ENCODE measurements at places on chromosomes 2 and 18. TPM values are rescaled to one million over a fixed set of nuclear protein-coding genes. Genes with fewer than 3 reads are reported as not detected.

GRCh38 chr2:10083692-10084211, 3.5 kb upstream of the CYS1 start:
- no peak for DNase-seq

PFN4 gene
- 1.1 TPM for total RNA-seq

DNA sequence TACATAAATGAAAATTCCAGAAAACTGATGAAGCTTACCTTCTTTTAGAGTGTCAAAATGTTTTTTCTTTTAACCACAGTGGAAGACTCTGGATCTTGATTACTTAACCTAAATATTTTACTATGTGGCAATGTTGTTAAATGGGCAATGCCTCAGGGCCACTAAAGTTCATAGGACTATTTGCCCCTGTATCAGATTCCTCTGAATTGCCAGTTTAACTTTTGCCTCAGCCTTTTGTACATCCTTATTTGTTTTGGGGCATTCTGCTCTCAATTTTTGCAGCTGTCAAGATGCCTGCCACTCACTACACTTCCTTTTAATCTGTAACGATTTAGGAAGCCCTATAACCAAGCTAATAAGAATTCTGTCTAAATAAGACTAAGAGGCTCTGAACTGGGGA, 31.7 kb upstream of the SERTAD2 start:
- no peak for DNase-seq

GRCh38 chr2:219369447-219369861, 18.3 kb downstream of the DNPEP start:
- DNase-seq, result peak; percentile 57

GRCh38 chr2:9095690-9096089, 92.2 kb upstream of the MBOAT2 start:
- peak; percentile 70 for DNase-seq

- no peak for DNase-seq
These were observed 3.5 kb upstream of the NAGK start for GRCh38 chr2:71064754-71065621.

DNA sequence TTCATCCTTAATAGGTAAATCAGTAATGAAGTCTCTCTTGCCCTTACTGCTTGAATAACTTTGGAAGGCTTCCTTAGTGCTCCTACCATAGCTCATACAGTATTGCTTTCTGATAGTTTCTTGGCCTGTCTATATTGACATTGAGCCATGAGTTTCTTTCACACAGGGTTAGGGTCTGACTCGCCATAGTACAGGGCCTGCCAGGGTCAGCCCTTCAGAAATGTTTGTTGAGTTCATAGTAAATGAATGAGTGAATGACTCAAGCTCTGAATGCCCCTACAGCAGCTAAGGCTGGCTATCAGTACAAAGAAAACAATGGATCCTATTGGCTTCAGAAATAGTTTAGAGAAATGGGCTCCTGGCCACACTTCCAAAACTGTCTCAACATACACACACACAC, 65.0 kb upstream of the LRATD1 start:
- no peak for DNase-seq

DNA sequence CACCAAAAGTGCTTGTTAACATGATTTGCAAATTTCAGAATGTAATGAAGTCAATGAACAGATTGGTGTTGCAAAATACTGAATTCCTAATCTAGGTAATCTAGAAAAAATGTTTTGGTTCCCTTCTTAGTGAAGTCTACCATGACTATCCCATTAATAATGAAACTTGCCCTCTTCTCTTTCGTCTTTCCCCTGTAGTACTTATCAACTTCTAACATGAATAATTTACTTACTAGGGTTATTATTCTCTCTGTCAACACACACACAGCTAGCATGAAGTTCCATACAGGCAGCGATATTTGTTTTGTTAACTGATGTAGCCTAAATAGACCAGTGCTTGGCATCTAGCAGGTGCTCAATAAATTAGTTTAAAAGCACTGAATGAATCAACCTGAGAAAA, 160.2 kb downstream of the NCK2 start:
- no peak for DNase-seq

GRCh38 chr2:182522405-182522896, 95.6 kb upstream of the PDE1A start:
- DNase-seq, result no peak

MRPL44 gene
- total RNA-seq, result 29.5 TPM

DNA sequence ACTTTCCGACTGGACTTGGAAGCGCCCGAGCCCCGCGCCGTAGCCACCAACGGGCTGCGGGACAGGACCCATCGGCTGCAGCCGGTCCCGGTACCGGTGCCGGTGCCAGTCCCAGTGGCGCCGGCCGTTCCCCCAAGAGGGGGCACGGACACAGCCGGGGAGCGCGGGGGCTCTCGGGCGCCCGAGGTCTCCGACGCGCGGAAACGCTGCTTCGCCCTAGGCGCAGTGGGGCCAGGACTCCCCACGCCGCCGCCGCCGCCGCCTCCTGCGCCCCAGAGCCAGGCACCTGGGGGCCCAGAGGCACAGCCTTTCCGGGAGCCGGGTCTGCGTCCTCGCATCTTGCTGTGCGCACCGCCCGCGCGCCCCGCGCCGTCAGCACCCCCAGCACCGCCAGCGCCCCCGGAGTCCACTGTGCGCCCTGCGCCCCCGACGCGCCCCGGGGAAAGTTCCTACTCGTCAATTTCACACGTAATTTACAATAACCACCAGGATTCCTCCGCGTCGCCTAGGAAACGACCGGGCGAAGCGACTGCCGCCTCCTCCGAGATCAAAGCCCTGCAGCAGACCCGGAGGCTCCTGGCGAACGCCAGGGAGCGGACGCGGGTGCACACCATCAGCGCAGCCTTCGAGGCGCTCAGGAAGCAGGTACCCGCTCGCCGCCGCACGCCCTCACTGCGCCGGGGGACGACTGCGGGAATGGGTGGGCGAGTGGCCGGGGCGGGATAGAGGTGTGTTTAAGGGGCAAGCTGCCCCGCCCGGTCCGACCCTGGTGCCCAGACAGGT, 713 bp downstream of the ATOH8 start:
- no peak for DNase-seq

DNA sequence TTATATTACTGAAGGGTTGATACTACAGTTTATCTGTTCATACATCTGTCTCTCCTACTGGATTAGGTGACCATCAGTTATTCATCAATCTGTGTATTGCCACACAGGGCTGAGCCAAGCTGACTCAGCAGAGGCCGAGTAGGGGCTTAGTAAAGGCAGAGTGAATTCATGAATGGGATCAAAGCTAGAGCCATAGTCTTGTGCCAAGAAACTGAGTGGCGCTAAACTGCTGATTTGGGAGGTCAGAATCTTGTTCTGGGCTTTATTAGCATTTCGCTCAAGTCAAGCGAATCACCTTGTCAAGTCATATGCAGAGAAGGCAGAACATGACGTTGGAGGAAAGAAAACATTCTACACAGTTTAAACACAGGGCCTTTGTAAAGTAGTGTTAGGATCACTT, 34.1 kb downstream of the SOCS6 start:
- no peak for DNase-seq

DNA sequence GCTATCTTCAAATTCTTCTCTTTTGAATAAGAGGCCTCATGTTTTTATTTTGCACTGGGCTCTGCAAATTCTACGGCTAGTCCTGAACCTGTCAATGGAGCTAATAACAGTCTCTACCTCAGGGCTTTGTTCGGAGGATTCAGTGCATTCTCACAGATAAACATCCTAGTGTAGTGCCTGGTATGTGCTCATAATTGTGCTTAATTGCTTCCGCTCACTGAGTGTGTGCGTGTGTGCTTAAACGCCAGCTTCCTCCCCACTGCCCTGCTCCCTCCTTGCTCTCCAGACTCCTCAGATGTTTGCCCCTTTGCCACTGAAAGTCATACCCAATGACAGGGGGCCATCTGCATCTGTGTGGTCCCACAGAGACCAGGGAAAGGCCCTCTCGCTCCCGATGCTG, 6.7 kb downstream of the GYPC start:
- DNase-seq, result no peak

CCDC138 gene
- total RNA-seq, result 1.6 TPM

DNA sequence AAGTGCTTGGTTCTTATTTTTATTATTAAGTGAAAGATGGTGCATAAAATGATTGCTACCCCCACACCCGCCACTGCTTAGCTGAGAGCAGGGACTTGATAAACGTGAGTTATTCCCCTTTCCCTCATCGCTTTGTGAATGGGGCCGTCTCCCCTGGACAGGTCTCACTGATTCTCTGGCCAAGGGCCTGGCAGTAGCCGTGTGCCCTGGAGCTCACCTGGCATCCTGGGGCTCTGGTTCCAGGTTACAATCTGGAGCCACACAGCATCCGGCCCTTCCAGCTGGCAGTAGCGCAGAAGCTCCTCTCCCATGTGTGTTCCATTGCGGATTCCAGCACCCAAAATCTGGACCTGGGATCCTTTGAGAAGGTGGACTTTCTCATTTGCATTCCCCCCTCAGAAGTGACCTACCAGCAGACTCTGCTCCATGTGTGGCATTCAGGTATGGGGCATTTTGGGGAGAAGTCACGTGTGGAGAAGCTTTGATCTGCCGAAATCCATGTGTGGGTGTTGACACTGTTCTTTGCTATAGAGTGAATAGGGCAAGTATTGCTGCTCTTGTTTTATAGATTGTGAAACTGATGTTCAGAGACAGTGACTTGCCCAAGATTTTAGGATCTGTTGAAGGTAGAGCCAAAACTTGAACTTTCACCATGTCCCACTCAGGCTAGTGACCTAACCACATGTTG, 63.8 kb downstream of the GREB1 start:
- DNase-seq, result no peak

DNA sequence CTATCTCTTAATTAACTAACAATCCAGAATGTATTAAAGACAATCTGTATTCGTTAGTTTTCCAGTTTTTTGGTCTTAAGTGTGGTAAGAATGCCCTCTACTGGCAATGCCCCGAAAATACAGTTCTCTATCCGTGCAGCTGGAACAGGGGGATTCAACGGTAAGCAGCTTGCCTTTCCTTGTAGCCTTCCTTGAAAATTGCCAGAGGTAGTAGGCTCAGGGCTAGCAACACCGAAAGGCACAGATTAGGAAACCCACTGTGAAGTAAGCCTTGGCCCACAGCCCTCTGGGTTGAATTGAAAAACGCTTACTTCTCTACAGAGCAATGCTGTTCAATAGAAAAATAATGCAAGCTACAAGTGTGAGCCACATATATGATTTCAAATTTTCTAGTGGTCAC, 17.1 kb upstream of the VPS4B start:
- DNase-seq, result no peak

DNA sequence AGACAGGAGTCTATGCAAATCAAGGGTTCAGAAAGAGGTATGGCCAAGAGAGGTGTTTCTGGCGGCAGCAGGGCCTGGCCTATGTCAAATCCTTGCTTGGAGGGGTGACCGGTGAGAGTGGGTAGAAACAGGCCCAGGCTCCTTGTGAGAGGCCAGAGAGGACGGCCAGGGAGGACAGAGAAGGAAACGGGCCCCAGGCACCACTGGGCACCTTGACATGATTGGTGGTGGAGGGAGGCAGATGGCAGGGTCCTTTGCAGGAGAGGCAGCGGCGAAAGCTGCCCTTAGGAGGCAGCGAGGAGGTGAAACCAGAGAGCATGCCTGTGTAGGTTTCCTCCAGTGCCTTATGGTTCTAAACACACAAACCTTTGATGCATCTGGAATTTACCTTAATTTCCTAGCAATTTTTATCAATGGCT, 6.2 kb downstream of the RAMP1 start:
- no peak for DNase-seq

CFAP221 gene
- total RNA-seq, result 0.97 TPM

DNA sequence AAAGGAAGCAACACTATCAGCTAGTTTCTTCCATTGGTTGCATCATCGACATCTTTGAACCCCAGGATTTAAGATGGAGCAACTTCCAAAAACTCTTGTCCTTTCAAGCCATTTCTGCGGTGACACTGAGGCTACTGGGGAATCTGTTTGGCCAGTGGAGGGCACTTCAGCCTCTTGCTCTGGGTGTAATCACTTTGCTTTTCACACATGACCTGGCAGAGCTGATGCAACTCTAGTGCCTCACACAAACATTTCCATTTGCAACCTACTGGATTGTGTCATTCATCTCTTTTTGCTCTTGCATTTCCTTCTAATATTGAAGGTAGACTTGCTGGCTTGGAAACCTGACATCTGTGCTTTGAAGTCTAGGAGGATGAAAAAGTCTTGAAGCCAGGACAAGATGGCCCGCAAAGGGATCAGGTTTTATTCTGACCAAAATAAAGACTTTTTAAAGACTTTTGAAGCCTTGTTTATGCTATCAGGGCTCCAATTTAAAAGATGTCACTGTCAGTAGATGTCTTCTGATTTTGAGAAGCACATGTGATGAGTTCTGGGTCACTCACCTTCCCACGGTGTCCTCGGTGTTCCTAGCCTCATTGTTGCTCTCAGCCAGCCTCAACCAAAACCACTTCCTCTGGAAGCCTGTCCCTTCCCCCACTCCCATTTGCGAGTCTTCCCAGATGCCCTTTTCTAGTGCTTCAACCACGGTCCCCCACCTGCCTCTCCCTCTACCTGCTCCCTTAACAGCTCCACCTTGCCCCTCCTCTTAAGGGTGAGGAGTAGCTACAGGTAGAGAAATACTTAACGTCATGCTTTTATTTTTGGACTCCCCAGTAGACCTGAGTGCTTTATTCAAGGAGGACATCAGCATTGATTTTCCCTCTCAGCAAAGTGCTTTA, 69.7 kb upstream of the KCNE4 start:
- peak; percentile 46 for DNase-seq

GRCh38 chr2:104410136-104410535, 443.8 kb upstream of the POU3F3 start:
- DNase-seq, result no peak

GIGYF2 gene
- 57.4 TPM for total RNA-seq

ERMN gene
- total RNA-seq, result not detected

DNA sequence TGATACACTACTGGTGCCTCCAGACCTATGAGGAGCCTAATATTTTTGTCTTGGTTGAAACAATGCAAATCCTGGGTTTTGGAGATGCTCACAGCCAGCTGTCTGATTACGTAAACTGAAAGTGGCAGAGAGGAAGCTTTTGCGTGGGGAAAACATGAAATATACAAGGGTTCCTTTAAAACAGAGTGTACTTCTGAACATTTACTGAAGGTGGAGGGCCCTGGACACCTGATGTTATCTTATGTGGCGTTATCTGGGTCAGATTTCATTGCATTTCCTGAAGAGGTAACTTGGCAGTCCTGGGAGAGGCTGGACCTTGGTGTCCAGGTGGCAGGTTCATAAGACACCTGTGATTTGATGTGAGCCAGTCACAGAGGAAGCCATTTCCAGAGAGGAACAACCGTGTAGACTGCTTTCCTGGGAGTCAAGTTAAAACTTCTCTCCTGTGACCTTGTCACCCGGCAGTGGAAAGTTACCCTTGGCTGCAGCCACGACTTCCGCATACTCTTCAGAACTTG, 105.0 kb downstream of the NEDD4L start:
- no peak for DNase-seq

DNA sequence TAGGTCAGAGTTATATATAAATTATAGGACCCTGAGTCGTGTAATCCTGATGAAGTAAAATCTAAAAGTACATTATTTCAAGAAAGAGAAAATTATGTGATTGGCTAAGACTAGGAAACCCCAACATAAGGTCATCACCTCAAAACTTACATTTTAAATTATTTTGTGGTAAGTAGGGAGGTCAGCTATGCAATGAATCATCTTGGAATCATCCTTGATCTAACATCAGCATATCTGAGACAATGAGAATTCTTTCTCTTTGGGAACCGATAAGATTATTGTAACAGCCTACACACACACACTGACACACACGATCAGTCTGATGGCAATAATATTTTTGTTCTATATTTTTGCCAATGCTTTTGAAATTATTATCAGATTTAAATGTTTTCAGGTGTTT, 904.8 kb upstream of the CHAC2 start:
- no peak for DNase-seq

TRAPPC12 gene
- 86.3 TPM for total RNA-seq

GRCh38 chr2:207875473-207876212, 105.9 kb upstream of the FZD5 start:
- no peak for DNase-seq

GRCh38 chr2:106358081-106358480, 110.1 kb downstream of the RGPD3 start:
- no peak for DNase-seq

All from left cardiac atrium (tissue), 4 donors.